Amniotic epithelial cell (primary cell): ENCODE measurements at places on chromosomes 1 and 21.

DNA sequence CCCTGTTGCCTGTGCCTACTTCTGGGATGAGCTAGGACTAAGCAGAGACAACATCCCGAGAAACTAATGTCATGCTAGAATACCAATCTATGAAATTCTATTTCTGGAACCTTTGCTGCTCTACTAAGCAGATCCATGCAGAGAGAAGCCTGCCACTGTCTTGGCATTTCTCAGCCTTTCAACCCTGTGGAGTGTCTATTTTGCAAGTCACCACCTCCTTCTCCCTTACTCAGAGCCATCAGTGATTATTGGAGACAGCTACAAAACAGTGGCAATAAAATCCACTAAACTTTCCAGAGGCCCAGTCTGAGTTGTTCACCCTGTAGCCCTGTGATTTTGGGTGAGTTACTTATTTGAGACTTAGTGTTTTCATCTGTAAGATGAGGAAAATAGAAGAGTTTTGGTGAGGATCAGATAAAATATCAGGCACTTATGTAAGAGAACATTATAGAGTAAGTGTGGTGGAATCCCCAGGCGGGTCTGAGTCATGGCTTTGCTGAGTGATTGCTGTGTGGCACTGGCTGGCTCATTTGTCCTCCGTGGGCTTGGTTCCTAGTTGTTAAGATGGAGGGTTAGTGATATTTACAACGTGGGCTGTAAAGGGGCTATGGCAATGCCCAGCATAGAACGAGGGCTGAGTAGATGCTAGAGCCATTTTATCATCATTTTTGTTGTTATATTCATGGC is 61.1 kb downstream of the FMN2 start:
- peak; percentile 40 for DNase-seq

DNA sequence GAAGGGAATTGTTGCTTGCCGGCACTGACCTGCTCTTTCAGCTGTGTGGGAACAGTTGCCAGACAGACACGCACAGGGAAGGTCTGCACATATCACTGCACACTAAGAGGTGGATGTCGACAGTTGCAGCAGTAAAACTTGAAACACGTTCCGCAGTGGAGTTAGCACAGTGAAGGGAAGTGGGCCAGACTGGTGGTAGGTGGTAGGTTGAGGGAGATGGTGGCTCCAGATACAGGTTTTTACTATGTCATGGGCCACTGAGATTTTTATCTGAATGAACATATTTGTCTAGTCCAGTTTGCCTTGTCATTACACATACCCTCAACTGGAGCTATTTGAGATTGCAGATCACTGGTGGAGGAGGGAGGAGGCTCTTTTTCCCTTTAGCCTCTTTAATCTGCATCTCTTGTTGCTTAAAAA is 13.5 kb downstream of the MRPS6 start:
- DNase-seq, result no peak

DNA sequence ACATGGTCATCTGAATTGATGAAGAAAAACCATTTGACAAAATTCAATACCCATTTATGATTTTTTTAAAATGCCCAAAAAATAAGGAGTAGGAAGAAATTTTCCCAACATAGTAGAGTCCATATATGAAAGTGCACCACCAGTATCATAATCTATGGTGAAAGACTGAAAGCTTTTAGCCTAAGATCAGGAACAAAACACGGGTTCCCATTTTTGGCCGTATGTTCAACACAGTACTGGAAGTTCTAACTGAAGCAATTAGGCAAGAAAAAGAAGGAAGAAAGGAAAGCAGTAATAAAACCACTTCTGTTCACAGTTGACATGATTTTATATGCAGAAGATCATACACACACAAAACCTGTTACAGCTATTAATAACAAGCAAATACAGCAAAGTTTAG is 227.8 kb upstream of the RAB4A start:
- no peak for DNase-seq

DNA sequence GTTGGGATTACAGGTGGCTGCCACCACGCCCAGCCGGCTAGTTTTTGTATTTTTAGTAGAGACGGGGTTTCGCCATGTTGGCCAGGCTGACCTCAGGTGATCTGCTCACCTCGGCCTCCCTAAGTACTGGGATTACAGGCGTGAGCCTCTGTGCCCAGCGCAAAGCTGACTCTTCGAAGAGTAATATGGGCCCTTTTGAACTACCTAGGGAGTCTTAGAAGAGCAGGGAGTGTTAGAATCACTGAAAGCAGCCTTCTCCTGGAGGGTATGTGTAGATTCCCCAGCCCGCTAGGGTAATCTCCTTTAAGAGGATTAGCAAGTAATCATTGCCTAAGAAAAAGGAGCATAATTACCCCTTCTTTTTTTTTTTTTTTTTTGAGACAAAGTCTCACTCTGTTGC is 6.5 kb upstream of the MAST2 start:
- no peak for DNase-seq

- DNase-seq, result no peak
These were observed 3.2 kb downstream of the SERINC2 start for GRCh38 chr1:31416101-31416736.

DNA sequence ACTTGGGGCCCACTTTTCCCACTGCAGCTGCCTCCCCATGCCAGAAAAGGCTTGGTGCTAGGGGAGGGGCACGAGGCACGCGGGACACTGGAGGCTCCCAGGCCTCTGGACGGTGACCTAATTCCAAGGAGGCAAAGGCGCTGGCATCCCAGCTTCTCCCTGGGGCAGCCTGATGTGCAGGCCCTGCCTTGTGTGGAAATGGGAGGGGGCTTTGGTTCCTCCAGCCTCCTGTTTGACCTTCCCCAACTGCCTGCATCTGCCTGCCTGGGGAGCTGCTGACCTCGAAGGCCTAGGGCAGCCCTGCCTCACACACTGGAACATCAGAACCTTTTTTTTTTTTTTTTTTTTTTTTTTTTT is 39.9 kb downstream of the KIAA1614 start:
- no peak for DNase-seq

- no peak for DNase-seq
These were observed 269.4 kb downstream of the BACH1 start for GRCh38 chr21:29568020-29568697.

- no peak for DNase-seq
These were observed 2.5 kb downstream of the ARHGEF19 start for GRCh38 chr1:16209847-16210407.

DNA sequence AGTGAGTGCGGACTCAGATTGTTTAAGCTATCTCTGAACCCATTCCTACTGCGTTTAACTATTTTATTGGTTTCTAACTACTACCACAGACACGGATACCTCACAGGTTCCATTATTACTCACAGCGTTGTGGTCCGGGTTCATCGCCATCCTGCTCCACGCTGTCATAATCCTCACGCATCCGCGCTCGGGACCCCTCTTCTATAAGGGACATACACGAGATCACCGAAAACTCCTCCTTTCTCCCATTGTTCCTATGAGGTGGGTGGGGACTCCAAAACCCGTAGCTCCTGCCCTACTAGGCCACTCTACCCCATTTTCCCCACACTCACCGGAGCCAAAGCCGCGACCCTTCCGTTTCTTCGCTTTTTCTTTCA is 610 bp downstream of the RBM8A start:
- DNase-seq, result no peak

DNA sequence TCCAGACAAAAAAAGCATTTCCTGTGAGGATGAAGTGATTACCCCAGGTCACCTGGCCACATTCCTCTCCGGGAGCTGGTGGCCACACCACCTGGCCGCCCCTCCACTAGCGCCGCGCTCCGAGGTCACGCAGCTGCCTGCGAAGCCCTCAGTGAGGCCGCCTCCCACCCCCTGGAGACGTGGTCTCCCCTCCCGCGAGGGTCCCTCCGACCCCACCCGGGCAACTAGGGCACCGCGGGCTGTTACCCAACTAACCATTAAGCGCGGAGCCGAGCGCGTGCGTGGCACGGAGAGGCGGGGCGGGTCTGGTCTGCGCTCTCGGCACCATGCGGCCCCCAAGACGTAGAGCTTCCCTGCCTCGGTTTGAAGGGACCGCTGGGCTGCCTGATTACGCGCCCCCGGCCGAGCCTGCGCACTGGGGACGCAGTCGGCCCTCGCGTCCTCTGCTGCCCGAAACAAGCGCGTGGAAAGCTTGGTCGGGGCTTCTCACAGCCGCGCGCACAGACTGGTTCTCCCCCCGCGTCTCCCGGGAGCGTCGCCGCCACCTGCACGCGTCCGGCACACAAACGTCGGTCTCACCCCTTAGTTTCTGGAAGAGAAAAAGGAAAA is 106.5 kb downstream of the SLC16A1 start:
- peak; percentile 28 for DNase-seq

- DNase-seq, result peak; percentile 51
These were observed 8.2 kb upstream of the LAPTM5 start for GRCh38 chr1:30765556-30766434.

- no peak for DNase-seq
These were observed at the start of gene BECN2 for GRCh38 chr1:241957692-241958494. TSS of gene BECN2 (plus strand) at chr1:241957767. CDS start at chr1:241957767, 0 bp downstream.

DNA sequence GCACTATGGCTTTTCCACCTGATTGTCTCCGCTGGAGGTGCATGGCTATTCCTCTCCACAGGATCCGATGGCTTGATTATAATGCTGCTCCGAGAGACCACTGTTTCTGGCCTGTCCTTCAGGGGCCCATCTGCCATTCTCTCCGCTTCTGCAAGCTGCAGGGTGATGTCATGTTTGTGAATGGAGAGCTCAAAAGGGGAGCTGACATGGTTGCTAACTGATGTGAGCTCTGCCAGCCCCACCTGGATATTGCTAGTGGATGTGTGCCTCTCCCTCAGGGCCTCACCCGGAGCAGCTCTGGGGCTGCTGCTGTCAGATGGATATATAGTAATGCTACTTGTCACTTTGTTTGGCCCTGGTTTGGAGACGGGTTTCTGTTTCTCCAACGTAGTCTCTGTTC is 72.3 kb downstream of the KDM1A start:
- DNase-seq, result no peak

DNA sequence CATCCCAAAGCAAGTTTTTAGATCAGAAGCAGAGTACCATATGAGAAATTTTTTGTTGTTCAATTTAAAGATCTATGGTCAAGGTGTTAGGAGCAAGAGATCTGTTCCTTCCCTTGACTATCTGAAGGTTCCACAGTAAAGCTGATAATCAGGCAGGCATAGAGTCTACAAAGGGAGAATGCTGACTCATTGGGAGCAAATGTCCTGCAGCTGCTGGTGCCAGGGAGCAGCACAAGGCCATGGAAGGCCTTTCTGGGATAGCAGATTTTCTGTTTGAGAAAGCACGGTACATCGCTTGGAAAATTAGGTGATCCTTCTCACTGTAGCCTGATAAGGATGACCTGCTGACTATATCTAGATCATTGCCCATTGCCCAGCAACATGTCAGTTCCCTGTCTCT is 210.1 kb upstream of the C1orf87 start:
- peak; percentile 14 for DNase-seq

- no peak for DNase-seq
These were observed 4.2 kb upstream of the AQP10 start for GRCh38 chr1:154316704-154317103.

- DNase-seq, result no peak
These were observed 12.4 kb upstream of the UMODL1 start for GRCh38 chr21:42058631-42059111.

GRCh38 chr1:208943291-208943690 is 640.2 kb upstream of the CAMK1G start:
- DNase-seq, result no peak

- DNase-seq, result peak; percentile 89
These were observed 18.7 kb upstream of the AK2 start for GRCh38 chr1:33055210-33056008.

- peak; percentile 31 for DNase-seq
These were observed 37.8 kb downstream of the LPAR3 start for GRCh38 chr1:84855168-84855567.

DNA sequence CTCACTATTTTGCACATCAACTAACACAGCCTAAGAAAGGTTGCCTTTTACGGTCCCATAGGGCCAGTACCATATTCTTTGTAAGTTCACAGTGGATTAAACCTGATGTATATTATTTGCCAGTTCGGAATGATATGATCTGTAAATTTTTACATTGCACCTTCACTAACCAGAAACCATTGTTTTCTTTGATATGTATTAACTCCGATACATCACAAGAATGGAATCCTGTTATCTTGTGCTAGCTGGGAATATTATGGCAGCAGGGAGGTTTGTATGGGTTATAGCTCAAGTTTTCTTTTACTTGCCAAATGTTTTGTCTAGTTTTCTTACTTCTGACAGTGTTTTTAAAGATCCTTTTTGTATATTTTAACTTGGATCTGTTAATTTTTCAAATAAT is 51.4 kb upstream of the S1PR1 start:
- DNase-seq, result peak; percentile 64

- DNase-seq, result no peak
These were observed 13.4 kb downstream of the ABCG1 start for GRCh38 chr21:42232176-42232825.

DNA sequence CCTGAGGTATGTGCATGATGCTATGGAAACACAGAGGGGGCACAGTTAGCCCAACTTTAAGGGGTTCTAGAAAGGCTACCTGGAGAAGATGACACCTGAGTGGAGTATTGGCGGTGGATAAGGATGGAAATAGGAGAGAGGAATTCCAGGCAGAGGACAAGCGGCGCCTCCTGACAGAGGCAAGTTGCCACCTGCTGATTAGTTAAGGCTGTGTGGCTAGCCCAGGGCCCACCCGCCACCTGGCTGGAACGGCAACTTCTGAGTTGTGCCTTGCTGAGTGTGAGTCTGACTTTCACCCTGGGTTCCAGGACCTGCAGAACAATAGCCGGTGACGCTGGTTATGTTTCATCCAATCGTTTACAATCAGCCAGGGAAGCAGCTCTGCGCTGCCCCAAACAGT is 126.9 kb upstream of the LMO4 start:
- no peak for DNase-seq

GRCh38 chr1:95583661-95584210 is 349.7 kb downstream of the RWDD3 start:
- DNase-seq, result no peak

DNA sequence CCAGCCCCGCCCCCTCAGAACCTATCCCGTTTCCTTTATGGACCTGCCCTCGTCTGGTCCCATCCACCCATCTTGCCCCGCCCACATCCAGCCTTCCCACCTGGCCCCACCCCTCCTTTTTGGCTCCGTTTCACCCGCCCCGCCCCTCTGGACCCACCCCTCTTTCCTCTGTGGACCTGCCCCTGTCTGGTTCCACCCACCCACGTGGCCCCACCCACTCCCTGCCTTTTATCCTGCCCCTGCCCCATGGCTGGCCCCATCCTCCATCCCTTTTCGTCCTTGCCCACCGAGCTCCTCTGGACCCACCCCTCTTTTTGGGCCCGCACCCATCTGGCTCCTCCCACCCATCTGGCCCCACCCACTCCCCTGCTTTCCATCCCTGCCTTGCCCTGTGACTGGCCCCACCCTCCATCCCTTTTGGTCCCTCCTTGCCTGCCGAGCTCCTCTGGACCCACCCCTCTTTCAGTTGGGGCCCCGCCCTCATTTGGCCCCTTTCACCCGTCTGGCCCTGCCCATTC is 177.3 kb downstream of the CAMTA1 start:
- peak; percentile 17 for DNase-seq

GRCh38 chr1:2030076-2030871 is 11.1 kb downstream of the GABRD start:
- no peak for DNase-seq

DNA sequence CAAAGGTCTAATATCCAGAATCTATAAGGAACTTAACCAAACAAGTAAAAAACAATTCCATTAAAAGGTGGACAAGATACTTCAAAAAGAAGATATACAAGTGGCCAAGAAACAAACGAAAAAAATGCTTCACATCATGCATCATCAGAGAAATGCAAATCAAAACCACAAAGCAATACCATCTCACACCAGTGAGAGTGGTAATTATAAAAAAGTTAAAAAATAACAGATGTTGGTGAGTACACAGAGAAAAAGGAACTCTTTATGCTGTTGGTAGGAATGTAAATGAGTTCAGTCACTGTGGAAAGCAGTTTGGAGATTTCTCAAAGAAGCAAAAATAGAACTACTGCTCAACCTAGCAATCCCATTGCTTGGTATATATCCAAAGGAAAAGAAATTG is 218.6 kb downstream of the SLC44A5 start:
- DNase-seq, result no peak
